ENCODE measurements at places on chromosomes 11 and 22.

DNA sequence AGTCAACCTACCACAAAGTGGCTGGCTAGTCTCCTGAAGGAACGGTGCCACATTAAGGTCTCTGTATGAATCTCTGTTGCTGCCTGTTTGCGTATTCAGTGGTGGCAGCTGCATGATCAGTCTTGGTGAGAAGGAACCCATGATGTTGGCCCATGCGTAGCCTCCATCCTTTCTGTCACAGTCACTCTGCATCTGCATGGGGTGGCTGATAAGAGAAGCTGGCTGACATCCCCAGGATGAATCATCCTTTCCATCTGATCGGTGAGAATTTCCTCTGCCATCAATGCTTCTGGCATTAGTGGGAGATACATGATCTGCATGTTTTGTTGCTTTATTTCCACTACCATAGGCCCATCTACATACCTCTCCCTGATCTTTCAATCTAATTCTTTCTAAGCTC lies 199.0 kb upstream of the NECTIN1 start:
- no peak for DNase-seq

DNA sequence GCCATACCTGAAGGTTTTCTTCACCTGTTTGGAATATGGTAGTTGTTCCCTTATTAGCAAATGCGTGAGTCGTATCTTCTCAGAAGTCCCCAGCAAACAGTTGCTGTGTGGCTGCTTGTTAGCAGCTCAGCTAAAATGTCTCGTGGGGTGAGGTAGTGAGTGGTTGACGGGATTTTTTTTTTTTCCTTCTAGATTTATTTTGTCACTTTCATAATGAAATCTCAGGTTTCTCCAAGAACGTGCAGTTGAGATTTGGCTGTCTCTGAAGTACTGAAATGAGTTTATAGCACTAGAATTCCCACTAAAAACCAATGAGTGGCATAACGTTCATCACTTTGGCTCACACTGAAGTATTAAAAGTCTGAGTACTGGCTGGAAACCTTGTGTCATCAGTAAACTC lies 16.8 kb downstream of the RCN1 start:
- DNase-seq, result no peak

- no peak for DNase-seq
Observed at GRCh38 chr11:113907152-113907551, 2.6 kb downstream of the HTR3B start.

- no peak for DNase-seq
Observed at GRCh38 chr11:61715867-61716266, 35.7 kb downstream of the DAGLA start.

GRCh38 chr11:47509077-47509536 lies 43.8 kb downstream of the CELF1 start:
- DNase-seq, result no peak

DNA sequence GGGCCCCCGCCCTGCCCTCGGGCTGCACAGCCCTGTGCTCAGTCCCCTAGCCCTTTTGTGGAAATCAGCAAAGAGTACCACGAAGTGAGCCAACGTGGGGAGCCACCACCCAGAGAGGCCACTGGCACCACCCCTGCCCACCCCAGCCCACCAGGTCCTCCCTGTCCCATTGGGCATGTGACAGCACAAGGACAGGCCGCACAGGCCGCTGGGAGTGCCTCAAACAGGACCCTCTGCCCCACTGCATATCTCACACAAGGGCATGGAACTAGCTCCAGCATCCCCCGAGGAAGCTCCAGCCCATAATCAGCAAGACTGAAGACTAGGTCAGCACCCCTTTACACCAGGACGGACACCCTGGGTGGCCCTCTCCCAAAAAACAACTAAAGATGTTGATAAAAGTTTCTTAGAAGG lies 29.7 kb downstream of the GNB1L start:
- DNase-seq, result no peak

- DNase-seq, result no peak
Observed at GRCh38 chr11:35944503-35945136, 758 bp downstream of the LDLRAD3 start.

- DNase-seq, result no peak
Observed at GRCh38 chr11:76151556-76152085, 54.7 kb downstream of the WNT11 start.
